ENCODE measurements at places on chromosomes 6 and 20.
A peak's percentile ranks its signal among the peaks of the same experiment; 100 is the strongest.

DNA sequence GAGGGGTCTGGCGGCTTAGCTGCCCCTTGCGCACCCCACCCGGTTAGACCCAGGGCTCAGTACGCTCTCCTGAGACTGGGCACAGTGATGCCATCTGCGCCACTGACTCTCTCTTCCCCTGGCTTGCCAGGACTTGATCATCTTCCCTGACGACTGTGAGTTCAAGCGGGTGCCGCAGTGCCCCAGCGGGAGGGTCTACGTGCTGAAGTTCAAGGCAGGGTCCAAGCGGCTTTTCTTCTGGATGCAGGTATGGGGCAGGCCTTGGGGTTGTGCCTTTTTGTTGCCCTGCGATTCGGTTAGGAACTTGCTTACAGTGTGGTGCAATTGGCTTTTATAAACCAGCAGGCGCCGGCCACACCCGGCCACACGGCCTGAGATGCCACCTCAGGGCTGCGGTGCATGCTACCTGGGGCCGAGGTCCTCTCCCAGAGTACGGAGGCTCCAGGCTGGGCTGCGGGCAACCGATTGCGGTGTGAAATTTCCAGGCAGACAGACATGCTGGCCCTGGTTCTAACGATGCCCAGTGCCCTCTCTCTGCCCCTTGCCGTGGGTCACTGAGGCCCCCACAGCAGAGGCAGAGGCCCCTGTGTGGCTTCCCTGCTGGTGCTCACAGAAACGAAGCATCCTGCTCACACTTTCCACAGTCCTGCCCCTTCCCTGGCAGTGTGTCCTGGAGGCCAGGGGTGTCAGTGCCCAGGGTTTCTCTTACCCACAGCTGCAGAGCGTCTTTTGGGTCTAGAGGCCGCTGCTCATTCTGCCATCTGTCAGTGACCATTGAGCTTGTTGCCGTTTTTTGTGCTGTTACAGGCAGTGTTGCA is 1.7 kb downstream of the ADRM1 start:
- no peak for DNase-seq

GRCh38 chr6:3194535-3195419 is 32.7 kb downstream of the TUBB2B start:
- DNase-seq: peak; percentile 27

GRCh38 chr6:84763886-84764331 is 489 bp downstream of the TBX18 start:
- no peak for DNase-seq

- peak; percentile 26 for DNase-seq
Measured at GRCh38 chr6:73586416-73586974, 65.7 kb upstream of the EEF1A1 start.

DNA sequence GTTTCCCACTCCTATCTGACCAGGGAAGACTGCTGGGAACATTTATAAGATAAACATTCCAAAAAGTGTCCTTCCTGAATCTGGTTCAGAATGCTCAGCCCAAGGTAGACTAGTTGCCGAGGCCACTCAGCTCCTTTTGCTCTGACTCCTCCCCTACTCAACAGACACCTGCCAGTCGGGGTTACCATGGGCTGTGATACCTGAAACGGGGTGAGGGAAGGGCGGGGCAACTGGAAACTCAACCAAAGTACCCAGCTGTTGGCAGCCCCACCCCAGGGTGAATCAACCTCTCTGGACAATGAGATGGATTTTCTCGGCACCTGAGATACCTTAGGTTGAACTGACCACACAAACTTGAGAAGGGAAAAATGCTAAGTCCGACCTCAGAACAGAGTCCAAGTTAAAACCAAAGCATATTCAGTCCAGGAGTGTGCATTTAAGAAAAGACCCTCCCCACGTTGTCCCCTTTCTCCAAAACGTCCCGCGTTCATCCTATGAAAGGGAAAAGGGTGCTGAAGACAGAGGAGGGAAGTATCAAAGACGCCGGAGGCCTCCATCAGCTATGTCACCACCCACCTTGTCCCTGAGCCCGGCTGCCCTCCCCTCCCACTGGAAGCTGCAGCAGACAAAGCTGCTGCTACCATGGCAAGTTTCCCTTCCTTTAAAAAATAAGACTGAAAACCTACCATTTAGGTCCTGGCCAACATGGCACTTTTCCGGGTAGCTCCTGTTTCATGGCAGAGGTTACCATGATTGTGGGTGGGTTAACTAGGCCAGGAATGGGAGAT is 100.1 kb downstream of the SLC23A2 start:
- DNase-seq: no peak

DNA sequence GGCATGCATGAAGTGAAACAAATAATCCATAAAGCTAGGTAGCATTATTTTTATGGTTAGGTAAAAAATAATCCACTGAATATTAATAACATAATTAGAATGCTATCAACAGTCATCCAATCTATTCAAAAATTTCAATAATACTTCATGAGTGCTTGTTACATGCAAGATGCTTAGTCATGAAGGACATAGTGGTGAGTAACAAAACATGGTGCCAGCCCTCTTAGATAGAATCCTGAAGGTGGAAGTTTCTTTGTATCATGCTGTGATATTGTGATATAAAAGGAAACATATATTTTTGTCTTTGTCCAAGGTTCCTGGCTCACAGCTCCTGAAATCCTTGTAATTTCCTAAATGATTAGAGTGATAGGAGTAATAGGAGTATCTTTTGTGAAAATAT is 14.9 kb downstream of the RCAN2 start:
- DNase-seq: no peak

GRCh38 chr6:4291453-4292403 is 156.4 kb upstream of the ECI2 start:
- peak; percentile 76 for DNase-seq

- no peak for DNase-seq
Measured at GRCh38 chr6:68639826-68640490, 4.9 kb downstream of the ADGRB3 start.

- no peak for DNase-seq
Measured at GRCh38 chr6:42269974-42270510, 52.4 kb upstream of the MRPS10 start.

DNA sequence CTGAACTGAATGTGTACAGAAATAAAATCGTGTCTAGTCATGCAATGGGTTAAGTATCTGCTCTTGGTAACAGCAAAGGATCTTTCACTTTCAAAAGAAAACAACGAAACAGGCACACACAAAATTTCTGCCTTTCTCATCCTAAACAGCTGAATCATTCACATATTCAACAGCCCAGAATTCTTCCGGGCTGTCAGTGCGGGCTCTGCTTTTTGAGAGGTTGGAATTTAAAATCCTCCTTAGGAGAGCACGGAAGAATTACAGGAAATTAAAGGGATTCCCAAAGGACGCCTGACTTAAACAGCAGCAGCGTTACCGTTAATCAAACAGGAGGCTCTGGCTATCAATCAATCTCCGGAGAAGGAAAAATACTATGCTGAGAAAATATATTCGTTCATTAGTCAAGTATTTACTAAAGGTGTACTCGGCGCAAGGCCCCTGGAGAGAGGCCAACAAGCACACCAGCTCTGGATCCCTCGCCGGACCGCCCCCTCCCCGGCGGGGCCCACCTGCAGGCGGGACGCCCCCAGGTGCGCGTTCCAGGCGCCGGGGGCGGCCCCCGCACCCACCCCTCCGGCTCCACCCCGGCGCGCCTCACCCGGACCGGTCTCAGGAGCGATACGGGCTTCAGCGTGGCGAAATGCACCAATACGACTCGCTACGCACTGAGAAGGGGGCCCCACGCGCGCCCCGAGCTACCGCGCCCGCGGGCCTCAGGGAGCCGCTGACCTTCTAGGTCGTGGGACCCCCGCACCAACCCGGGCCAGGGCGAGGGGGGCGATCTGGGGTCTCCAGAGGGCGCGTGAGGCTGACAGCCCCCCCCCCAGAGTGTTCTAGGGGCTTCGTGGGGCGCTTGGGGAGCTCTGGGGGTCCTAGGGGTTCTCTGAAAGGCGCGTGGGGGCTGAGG is 1.0 kb downstream of the NAPB start:
- DNase-seq: peak; percentile 47

GRCh38 chr20:535958-536357 is 7.6 kb downstream of the CSNK2A1 start:
- DNase-seq: no peak
